ENCODE measurements at places on chromosomes 6 and 20.

DNA sequence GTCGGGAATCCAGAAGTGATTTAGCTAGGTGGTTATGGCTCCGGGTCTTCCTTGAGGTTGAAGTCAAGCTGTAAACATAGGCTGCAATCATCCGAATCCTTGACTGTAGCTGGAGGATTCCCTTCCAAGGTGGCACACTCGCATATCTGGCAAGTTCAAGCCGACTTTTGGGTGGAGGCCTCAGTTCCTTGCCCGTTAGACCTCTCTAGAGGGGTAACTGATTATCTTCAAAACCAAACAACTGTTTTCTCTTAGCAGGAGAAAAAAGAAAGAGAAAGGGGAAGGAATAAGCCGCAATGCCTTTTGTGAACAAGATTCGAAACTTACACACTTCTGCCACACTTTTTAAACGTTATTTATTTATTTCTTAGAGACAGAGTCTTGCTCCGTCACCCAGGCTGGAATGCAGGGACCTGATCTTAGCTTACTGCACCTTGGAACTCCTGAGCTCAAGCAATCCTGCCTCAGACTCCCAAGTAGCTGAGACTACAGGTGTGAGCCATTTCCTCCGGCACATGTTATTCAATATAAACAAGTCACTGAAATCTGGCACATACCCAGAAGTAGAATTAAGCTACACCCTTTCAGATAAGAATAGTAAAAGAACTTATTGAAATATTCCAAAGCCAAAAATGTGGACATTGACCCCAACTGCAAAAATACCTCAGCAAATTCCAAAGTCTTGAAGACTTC is 76.3 kb downstream of the HFE start:
- DNase-seq: no peak

GRCh38 chr20:16051968-16052367 is 521.3 kb downstream of the KIF16B start:
- no peak for DNase-seq

DNA sequence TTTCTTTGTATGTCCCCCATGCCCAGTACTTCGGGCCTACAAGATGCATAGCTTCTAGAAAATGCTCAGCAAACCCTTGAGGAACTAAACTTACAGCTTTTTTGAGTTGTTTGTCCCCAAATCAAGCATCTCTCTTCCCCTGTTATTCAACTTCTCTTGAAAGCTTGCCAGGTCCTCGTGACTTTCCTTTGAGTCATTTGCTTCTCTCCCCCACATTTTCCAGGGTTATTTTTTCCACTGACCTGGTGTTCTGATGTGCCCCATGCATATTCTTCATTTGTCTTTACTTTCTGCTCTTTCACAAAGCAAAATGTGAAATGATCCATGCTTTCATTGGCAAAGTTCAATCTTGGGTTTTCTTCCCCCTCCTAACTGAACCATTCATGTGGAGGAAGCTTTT is 204.8 kb downstream of the TFAP2A start:
- DNase-seq: no peak

DNA sequence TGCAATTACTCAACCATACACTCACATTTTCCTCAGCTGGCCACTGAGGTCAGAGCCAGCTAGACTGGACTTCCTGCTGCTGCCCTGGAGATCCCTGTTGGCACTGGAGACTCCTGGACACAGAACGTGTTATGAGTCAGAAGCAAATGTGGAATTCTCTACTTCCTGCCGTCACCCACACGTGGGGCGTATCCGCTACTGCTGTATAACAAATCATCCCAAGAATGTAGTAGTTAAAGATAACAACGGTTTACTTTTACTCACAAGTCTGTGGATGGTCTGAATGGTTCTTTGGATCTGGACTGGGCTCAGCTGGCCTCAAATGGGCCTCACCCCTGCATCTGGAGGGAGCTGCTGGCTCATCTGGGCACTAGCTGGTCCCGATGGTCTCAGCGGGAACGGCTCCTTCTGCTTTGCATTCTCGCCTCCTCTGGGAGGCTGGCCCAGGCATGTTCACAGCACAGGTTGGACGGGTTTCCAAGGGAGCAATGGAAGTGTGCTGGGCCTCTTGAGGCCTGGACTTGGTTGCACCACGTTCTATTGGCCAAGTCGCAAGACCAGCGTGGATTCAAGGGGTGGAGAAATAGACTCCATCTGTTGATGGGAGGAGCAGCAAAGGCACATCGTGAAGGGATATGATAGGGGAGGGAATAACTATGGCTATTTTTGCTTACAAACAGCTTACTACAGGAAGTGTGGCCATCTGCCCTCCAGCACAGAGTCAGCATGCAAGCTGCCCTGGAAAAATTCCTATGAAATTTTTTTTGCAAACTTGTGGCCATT is 118.5 kb downstream of the SNX5 start:
- peak; percentile 88 for DNase-seq

GRCh38 chr6:148559848-148560433 is 186.9 kb upstream of the UST start:
- DNase-seq: peak; percentile 66

DNA sequence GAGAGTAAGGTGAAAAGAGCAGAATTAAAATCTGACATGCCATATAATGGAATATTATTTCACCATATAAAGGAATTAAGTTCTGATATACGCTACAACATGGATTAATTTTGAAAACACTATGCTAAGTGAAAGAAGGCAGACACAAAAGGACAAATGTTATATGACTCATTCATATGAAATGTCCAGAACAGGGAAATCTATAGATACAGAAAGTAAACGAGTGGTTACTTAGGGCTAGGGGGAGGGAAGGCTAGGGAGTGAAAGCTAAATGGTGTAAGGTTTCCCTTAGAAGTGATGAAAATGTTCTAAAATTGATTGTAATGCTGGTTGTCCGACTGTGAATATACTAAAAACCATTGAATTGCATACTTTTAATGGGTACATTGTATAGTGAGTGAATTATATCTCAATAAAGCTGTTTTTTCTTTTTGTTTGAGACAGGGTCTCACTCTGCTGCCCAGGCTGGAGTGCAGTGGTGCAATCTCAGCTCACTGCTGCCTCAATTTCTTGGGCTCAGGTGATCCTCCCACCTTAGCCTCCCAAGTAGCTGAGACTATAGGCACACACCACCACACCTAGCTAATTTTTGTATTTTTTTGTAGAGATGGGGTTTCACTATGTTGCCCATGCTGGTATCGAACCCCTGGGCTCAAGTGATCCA is 8.2 kb downstream of the PRPH2 start:
- DNase-seq: no peak

GRCh38 chr6:1527073-1527457 is 82.7 kb upstream of the FOXC1 start:
- DNase-seq: no peak

DNA sequence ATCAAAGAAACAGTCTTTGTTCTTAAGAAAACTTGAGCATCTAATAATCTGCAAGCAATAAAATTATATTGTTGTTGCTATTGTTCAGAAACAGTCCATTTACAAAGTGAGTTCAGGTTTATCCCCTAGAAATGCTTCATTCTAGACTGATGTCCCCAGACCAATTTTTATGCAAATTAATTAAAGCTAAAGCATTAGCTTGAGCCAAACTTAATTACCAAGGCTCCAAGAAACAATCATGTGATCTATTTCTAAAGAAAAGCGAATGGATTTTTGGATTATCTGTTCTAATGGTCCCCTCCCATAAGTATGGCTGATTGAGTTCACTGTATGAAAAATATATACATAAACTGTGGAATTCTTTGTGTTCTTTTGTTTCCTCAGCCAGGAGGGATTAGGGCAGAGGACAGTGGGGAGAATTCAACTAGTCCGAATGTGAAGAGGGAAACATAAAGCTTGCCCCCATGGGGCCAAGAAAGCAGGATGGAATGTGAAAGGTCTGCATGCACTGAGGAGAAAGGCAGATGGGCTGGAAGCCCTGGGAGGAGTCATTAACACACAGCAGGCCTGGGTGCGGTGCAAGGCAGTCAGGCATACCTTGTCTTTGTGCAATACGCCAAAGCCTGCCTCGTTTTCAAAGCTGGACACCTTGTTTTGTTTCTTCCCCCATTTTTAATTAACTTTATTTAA is 597.1 kb downstream of the KIF16B start:
- DNase-seq: no peak

DNA sequence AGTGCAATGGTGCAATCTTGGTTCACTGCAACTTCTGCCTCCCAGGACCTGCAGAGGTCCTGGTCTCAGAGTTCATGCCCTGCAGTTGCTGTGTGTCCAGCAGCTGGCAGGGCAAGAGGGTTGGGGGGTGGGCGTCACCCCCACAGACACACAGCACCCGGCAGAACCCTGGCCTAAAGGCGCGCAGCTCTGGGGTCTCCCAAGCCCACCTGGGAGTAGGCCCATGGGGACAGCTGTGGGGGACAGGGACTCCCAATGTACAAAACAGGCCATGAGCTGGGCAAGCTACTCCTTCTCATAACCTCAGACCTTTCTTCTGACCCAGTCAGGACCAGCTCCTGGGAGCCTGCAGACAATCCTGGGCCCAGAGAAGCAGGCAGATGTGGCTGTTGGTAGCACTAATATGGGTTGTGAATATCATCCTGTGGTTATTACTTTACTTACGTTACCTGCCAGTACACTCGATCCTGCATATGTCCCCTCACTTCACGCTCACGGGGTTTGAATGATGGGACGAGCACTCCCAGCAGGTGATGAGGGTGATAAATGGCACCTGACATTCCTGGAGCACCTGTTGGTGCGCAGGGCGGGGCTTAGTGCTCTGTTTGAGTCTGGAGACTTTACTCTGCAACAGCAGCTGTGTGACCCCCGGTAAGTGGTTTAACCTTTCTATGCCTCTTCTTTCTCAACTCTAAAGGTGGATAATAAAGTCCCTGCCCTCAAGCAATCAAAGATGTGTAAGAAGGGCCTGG is 39.9 kb upstream of the SULF2 start:
- DNase-seq: no peak

Measured in NCI-H510A treated with DMSO at 0.1 percent for 48 hours (cell line).